ENCODE measurements at places on chromosomes 13 and 19.
A peak's percentile ranks its signal among the peaks of the same experiment; 100 is the strongest.

GRCh38 chr13:20019043-20019442 lies 60.5 kb downstream of the ZMYM2 start:
- peaks cover 2% of the 10 kb centered on the region for H3K4me1 ChIP-seq
- no peak overlapping the region for H3K4me3 ChIP-seq
- no peaks in the 10 kb centered on the region for H3K27me3 ChIP-seq
- DNase-seq, result no peak

- no peak overlapping the region for H3K4me3 ChIP-seq
- no peaks in the 10 kb centered on the region for H3K4me1 ChIP-seq
- H3K36me3 ChIP-seq, result no peaks in the 10 kb centered on the region
- DNase-seq, result no peak
- H3K27me3 ChIP-seq, result no peaks in the 10 kb centered on the region
- no peak overlapping the region for H3K27ac ChIP-seq
Observed at GRCh38 chr19:42024622-42025111, 30.6 kb upstream of the ATP1A3 start.

DNA sequence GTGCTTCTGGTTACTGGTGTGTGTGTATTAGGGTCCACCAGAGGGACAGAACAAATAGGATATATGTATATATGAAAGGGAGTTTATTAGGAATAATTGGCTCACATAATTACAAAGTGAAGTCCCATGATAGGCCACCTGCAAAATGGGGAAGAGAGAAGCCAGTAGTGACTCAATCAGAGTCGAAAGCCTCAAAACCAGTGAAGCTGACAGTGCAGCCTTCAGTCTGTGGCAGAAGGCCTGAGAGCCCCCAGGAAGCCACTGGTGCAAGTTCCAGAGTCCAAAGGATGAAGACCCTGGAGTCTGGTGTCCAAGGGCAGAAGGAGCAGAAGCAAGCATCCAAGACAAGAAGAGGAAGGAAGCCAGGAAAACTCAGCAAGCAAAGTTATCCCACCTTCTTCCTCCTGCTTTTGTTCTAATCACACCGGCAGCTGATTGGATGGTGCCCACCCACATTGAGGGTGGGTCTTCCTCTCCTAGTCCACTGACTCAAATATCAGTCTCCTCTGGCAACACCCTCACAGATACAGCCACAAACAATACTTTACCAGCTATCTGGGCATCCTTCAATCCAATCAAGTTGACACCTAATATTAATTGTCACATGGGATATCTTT lies 21.7 kb upstream of the SCEL start:
- DNase-seq, result no peak
- no peaks in the 10 kb centered on the region for H3K4me1 ChIP-seq
- no peaks in the 10 kb centered on the region for H3K27me3 ChIP-seq
- no peak overlapping the region for H3K27ac ChIP-seq

DNA sequence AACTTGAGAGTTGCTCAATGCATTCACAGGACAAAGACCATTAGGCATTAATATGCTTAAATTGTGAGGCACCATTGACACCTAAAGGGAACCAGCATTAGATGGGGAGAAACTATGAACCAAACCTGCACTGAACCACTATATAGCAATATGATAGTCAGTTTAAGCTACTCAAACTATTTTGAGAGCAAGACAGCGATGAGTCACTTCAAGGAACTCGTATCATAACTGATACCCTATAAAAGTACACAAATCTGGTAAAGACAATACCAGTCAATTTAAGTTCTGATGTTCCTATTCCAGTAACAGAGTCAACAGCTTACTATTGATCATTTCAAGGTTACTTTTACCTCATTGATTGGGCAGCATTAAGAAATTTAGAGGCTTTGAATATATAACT lies 151.3 kb upstream of the ATXN8OS start:
- no peak overlapping the region for H3K27ac ChIP-seq
- peaks cover 2% of the 10 kb centered on the region for H3K4me1 ChIP-seq
- H3K4me3 ChIP-seq, result no peak overlapping the region
- H3K27me3 ChIP-seq, result no peaks in the 10 kb centered on the region
- no peaks in the 10 kb centered on the region for H3K36me3 ChIP-seq

DNA sequence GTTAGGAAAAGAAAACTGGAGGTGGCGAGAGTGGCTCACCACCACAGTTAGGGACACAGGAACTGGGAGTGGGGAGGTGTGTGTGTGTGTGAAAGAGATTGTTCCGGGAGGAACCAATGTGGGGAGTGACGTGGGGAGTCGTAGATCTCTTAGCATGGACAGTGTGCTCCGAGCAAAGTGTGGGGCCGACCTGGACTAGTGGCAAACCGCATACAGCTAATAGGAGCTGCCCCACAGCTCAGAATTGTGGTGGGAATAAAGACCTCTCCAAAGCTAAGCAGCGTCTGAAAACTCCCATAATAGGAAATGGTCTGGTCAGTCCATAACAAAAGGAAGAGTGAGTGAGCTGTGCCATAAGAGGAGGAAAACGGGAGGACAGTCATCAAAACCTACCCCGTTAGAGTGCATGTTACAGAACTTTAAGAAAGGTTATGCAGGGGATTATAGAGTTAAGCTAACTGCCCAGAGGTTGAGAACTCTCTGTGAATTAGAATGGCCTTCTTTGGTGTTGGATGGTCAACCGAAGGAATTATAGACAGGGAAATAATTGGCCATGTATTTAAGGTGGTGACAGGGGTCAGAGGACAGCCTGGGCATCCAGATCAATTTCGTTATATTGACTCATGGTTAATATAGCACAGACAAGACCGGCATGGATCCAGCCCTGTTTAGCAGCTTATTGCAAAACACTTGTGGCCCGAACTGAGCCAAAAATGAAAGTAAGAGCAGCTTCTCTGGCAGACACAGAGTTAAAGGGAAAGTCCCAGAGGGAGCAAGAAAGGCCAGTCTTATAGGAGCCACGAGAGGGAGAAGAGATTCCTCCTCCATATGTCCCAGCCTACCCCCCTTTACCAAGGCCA lies 8.9 kb upstream of the SLC15A1 start:
- no peak overlapping the region for H3K27ac ChIP-seq
- H3K4me3 ChIP-seq, result no peak overlapping the region
- DNase-seq, result no peak

DNA sequence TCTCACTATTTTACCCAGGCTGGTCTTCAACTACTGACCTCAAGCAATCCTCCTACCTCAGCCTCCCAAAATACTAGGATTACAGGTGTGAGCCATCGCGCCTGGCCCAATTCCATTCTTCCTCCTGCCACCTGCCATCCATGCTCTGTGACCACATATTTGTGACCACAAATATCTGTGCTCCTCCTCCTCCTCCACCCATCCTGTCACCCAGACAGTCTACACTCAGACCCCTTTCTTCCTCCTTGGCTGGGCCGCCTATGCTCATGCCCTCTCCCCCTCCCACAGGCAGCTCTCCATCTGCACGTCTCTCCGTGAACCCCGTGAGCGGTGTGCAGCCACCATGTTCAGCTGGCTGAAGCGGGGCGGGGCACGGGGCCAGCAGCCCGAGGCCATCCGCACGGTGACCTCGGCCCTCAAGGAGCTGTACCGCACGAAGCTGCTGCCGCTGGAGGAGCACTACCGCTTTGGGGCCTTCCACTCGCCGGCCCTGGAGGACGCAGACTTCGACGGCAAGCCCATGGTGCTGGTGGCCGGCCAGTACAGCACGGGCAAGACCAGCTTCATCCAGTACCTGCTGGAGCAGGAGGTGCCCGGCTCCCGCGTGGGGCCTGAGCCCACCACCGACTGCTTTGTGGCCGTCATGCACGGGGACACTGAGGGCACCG lies 3.2 kb downstream of the EHD2 start:
- H3K27me3 ChIP-seq, result no peaks in the 10 kb centered on the region
- H3K27ac ChIP-seq, result no peak overlapping the region
- DNase-seq, result no peak
- no peak overlapping the region for H3K4me3 ChIP-seq

- no peak overlapping the region for H3K4me3 ChIP-seq
- no peak overlapping the region for H3K27ac ChIP-seq
- DNase-seq, result no peak
- H3K27me3 ChIP-seq, result no peaks in the 10 kb centered on the region
Observed at GRCh38 chr13:67630640-67631039, 400.5 kb upstream of the PCDH9 start.

DNA sequence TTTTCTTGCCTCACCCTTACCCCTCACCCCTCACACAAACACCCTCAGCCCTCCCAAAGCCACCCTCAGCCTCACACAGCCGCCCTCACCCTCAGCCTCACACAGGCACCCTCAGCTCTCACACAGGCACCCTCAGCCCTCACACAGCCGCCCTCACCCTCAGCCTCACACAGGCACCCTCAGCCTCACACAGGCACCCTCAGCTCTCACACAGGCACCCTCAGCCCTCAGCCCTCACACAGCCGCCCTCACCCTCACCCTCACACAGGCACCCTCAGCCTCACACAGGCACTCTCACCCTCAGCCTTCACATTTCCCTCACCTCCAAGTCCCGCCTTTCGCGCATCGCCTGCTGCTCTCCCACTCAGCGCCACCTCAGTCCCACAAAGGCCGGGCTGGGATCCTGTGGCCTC lies 287 bp upstream of the ZSCAN22 start:
- H3K27ac ChIP-seq, result no peak overlapping the region
- no peaks in the 10 kb centered on the region for H3K36me3 ChIP-seq
- H3K4me3 ChIP-seq, result peak overlapping the region; percentile 77
- no peak for DNase-seq
- no peaks in the 10 kb centered on the region for H3K4me1 ChIP-seq

DNA sequence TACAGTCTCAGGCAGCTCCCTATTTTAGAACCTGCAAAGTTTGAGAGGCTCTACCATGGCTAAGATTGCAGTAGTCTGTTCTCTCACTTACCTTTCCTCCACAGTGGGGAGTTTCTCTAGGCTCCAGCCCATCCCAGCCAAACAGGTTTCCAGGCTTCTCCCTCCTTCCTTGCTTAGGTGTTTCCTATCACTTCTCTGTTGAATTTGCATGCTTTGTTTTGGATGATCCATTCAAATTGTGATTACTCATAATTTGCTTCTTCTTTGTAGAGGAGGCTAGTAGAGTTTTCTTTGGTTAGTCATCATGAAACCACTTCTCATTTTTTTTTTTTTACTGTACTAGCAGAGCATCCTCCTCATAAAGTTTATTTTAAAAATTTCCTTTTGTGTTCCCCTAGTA lies 1242.2 kb upstream of the MIR17HG start:
- no peaks in the 10 kb centered on the region for H3K36me3 ChIP-seq
- H3K4me1 ChIP-seq, result no peaks in the 10 kb centered on the region
- H3K27ac ChIP-seq, result no peak overlapping the region
- H3K27me3 ChIP-seq, result no peaks in the 10 kb centered on the region
- peak; percentile 37 for DNase-seq

- H3K4me3 ChIP-seq, result no peak overlapping the region
- no peak for DNase-seq
- H3K4me1 ChIP-seq, result peaks cover 2% of the 10 kb centered on the region
- no peaks in the 10 kb centered on the region for H3K36me3 ChIP-seq
Observed at GRCh38 chr19:46080561-46080960, 39.8 kb upstream of the IGFL4 start.

- no peaks in the 10 kb centered on the region for H3K27me3 ChIP-seq
- no peak overlapping the region for H3K27ac ChIP-seq
- no peak overlapping the region for H3K4me3 ChIP-seq
- peaks cover 2% of the 10 kb centered on the region for H3K4me1 ChIP-seq
- no peak for DNase-seq
Observed at GRCh38 chr19:18308948-18309325, 13.9 kb downstream of the LSM4 start.

DNA sequence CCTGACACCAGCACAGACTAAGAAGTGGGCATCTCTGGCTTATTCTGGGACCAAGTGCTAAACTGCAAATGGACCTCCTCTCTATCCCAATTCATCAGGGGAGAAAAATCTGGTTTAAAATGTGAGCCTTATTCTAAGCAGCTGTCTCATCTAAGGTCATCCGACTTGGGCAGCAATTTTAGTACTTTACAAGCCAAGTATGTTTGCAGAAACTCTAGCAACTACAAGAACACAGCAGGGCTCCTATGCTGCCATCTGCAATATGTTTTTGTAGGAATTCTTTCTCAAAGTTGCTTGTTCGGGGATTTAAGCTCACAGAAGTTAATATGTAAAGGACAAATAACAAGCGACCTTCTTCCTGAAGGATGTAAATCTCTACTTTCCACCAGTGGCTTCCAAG lies 113.1 kb downstream of the FOXO1 start:
- H3K4me3 ChIP-seq, result no peak overlapping the region
- H3K27me3 ChIP-seq, result no peaks in the 10 kb centered on the region
- no peak overlapping the region for H3K27ac ChIP-seq

Measured in mesendoderm (in vitro differentiated cells).